ENCODE measurements at places on chromosomes 6 and 20.

GRCh38 chr6:159616456-159616855 is 76.6 kb downstream of the SOD2 start:
- no peak for DNase-seq

- DNase-seq, result no peak
These were observed 33.1 kb downstream of the TFAP2A start for GRCh38 chr6:10381830-10382208.

DNA sequence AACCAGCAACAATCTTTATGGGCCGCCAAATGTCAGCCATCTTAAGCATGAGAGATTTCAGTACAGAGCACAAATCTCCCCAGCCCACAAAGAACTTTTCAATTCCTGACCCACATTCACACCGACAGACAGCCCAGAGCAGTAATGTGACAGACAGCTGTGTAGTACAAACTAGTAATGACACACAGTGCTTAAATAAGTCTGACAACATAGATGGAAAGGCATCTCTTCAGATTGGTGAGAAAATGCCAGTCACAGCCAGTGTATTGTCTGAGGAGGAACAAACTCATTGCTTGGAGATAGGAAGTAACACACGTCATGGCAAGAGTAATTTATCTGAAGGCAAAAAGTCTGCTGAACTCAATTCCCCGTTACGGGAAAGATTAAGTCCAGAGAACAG is 36.0 kb downstream of the KIZ start:
- no peak for DNase-seq

DNA sequence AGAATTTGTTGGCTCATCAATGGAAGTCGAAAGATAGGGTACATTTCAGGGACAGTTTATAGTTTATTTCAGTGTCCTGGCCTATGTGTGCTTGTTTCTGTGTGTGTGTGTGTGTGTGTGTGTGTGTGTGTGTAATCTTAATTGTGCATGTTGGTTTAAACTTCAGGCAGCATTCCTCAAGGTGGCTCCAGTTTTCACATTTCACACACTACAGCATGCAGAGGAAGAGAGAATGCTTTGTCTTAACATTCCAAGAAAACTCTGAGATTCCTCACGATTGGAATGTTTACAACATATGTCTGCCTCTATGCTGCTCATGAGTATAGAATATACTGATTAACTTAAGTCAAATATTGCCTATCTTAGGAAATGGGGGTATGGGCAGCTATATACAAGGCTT is 332.6 kb upstream of the EPHA7 start:
- no peak for DNase-seq

DNA sequence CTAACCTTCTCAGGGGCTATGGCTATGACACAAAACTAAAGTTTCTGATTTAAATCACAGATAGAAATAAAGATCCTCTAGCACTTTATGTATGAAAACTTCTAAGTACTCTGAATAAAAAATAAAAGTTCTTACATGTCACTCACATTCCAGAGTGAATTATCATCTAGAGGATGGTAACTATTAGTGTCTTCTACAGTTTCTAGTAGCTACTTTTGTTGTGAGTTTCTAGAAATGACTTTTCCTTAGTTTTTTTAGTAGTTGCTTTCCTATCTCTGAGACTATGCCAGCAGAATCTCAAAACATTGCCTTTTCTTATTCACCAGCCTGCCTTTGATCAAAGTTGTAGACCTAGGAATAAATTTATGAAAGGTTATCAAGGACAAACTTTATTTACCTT is 10.1 kb downstream of the ZNF318 start:
- DNase-seq, result no peak

DNA sequence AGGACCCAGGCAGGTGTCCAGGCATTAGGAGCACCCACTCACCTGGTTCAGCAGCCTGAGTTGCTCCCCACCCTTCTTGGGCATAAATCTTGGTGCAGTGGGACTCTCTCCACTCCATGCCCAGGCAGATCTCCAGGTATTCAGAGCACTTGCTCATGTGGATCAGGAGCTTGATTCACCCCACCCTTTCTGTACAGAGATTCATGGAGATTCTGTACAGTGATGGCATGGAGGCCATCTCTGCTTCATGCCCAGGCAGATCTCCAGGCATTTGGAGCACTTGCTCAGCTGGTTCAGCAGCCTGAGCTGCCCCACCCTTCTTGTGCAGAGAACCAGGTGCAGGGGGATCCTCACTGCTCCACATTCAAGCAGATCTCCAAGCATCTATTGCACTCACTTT is 44.1 kb downstream of the BEND6 start:
- no peak for DNase-seq

GRCh38 chr6:26420688-26421171 is 18.7 kb downstream of the BTN3A1 start:
- DNase-seq, result peak; percentile 39

DNA sequence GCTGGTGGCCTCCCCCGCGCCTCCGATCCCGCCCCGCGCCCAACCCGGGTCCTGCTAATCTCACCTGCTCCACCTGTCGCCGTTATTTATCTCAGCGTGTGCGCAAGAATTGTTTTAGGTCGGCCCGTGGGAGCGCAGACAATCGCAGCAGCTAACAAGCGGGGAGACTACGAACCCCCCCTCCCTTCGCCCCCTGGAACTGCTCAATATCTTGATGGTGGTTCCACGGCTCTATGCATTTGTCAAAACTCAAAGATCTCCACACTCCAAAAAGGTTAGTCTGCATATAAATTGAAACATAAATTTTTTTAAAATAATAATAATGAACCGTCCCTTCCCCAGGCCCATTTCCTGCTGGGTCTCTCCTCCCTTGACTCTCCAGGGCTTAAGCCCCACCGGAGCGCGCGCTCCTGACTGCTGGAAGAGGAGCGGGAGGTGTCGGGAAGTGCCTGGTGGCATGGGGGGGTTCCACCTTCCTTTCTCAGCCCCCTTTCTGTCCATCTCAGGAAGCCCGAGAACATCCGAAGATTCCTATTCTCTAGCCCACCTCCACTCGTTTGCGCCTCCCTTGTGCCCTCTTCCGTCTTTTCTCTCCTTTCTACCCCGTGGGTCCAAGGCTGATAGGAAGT is 1.6 kb upstream of the MDGA1 start:
- DNase-seq, result peak; percentile 73

DNA sequence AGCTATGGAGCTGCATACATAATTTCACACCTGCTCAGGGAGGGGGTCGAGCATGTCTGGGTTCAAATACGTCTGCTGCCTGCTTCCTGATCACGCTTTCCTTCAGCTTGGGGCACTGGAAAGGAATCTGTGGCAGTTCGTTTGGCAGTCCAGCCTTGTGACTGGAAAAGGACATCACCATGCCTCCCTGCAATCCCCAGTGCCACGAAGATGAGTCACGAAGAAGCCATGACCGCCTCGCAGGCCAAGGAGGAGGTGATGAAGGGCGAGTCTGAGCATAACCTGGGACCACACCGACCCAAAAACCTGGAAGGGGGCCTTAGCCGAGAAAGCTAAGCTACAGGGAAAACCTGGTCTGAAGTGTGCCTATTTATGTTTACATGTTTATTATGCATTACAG is 13.1 kb downstream of the JAG1 start:
- DNase-seq, result no peak

DNA sequence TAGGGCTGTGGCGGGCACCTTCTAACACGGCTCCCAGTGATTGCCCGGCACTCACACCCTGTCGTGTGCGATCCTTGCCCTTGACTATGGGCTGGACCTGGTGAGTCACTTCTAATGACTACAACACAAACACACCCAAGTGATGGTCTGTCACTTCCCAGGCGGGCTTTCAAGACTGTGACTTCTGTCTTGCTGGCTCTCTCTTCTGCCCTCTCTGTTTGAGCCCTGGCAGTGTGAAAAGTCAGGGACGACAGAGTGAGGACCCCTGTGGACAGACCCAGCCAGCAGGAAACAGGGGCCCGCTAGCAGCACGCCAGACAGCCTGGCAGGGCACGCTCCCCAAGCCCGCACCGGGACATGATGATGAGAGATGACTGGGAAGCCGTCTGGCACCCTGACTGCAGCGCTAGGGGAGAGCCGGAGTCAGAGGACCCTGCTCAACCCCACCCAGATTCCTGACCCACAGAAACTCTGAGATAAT is 43.0 kb downstream of the KIF16B start:
- no peak for DNase-seq

DNA sequence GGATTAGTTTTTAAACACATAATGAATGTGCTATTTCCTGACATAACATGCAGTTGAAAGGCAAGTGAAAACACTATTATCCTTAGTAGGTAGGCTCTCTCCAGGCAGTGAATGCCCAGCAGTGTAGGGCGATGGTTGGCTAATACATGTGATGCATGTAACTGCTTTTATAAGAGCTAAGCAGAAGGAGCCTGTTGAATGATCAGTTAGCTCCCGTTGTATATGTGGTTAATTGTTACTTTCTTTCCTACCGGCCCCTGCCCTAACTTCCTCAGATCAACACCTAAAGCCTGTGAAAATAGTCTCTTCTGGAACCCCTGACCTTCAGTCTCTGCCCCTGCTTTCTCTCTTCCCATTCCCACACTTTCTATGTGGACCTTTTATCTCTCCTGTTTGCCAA is 10.5 kb downstream of the SOX4 start:
- DNase-seq, result no peak

GRCh38 chr6:98835149-98836024 is 1.0 kb downstream of the POU3F2 start:
- no peak for DNase-seq

DNA sequence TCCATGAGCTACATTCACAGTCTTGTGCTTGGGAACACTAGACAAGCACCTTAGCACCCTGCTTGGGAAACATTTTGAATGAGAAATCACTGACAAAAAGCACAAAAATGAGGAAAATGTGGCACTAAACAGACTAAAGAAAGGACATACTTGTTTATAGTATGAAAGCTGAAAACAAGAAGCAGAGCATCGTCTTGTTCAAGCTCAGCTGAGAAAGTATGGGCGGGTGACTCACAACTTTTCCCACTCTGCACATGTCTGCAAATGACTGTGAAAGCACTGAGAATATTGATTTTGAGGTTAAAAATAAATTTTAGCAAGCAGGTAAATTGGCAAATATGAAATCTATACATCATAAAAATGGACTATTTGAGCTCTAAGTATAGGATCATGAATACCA is 725.3 kb downstream of the COL12A1 start:
- no peak for DNase-seq

GRCh38 chr20:16459019-16459700 is 114.1 kb downstream of the KIF16B start:
- no peak for DNase-seq

DNA sequence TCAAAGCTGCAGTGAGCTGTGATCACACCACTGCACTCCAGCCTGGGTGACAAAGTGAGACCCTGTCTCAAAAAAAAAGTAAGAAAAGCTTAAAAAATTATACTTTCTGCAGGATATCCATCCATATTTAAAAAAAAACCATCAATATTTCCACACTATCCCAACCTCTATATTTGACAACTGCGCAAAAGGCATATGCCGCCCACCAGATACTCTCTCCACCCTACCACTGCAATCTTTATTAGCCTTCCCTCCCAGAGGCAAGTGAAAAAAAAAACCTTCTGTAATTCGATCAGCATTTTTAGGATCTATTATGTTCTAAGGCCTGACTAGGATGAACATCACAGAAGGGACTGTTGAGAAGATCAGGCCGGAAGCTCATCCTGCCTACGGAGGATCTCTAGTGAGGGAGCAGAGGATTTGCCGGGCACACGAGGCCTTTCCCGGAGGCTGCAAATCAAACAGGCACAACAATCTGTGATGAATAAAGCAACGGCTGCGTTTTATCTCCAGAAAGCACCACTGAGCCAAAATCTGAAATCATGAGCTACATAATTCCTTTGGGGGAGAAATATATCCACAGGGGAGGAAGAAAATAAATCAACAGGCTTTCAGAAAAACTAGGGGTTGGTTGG is 65.9 kb downstream of the GFOD1 start:
- no peak for DNase-seq

- no peak for DNase-seq
These were observed 12.1 kb downstream of the PXDC1 start for GRCh38 chr6:3739311-3739897.

GRCh38 chr6:37965964-37966676 is 146.6 kb downstream of the ZFAND3 start:
- DNase-seq, result no peak

DNA sequence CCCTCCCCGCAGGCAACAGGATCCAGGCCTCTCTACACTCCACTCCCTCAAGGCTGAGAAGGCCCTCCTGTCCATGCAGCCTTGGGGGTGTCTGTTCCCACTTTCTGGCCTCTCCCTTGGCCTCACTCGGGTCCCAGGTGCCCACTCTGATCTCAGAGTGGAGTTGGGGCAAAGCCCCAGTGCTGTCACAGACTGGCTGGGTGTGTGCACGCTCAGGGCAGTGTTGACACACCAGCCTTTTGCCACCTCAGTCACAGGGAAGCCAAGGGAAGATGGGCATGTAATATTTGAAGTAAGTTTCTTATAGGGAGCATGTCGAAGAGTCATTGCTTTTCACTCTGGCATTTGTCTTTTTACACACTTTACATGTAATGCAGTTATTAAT is 44.9 kb downstream of the HLA-DRA start:
- DNase-seq, result no peak

GRCh38 chr6:113291751-113292445 is 565.2 kb upstream of the MARCKS start:
- DNase-seq, result no peak

- DNase-seq, result no peak
These were observed 118.0 kb downstream of the ANKS1A start for GRCh38 chr6:35007016-35007415.

DNA sequence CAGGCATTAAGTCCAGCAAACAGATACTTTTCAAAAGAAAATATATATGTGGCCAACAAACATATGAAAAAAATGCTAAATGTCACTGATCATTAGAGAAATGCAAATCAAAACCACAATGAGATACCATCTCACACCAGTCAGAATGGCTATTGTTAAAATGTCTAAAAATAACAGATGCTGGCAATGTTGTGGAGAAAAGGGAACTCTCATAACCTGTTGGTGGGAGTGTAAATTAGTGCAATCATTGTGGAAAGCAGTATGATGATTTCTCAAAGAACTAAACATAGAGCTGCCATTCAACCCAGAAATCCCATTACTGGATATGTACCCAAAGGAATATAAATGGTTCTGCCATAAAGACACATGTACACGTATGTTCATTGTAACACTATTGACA is 20.6 kb downstream of the KCNQ5 start:
- no peak for DNase-seq

- no peak for DNase-seq
These were observed 59.9 kb upstream of the MAP7 start for GRCh38 chr6:136609873-136610706.

DNA sequence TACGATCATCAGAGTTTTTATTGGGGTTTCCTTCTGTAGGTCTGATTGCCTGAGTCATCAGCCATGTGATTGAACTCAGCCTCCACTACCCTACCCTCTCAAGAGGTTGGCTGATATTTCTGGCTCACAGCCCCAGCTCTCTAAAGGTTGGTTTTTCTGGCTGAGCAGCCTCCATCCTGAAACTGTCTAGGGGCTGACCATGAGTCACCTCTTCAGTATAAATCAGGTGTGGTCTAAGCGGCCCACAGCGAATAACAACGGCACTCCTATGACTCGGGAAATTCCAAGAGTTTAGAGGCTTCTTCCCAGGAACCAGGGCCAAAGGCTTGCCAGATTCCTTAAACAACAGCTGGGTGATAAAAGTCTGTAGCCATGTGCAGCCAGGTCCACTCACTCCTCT is 115.5 kb downstream of the SOD2 start:
- DNase-seq, result no peak

- DNase-seq, result no peak
These were observed 21.7 kb downstream of the PHACTR2 start for GRCh38 chr6:143699430-143699825.

Measured in CD4-positive, alpha-beta T cell treated with Interleukin-15 for 4 hours (primary cell).